ENCODE measurements at places on chromosomes 11 and 22.

DNA sequence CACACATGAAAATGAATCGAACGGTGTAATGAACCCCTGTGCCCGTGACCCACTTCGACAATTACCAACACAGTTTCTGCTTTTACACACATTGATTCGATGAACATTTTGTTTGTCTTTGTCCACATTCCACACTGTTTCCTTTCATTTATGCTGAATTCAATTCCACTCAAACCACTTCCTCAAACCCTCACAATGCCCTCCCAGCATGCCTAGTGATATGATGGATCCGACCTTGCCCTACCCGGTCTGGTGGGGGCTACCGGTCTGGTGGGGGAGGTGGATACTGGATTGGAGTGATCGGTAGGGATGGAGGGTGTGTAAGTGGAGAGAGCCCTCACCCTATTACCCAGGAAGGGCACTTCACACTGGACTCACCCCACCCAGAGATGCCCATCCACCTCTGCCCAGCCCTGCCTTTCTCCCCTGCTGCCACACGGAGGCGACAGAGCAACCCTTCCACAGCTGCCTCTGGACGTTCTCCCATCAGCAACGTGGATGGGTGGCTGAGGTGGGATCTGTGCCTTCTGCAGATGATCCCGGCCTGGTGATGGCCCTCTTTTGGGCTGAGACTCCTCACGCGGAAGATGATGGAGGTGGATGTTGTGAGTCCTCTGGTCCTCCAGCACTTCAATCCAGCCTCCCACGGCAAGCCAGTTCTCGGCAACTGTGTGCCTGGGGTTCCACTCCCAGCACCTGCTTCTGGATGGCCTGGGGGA is 33.0 kb upstream of the P2RY2 start:
- DNase-seq: no peak

- DNase-seq: no peak
Observed at GRCh38 chr11:20861322-20861721, 191.9 kb downstream of the NELL1 start.

DNA sequence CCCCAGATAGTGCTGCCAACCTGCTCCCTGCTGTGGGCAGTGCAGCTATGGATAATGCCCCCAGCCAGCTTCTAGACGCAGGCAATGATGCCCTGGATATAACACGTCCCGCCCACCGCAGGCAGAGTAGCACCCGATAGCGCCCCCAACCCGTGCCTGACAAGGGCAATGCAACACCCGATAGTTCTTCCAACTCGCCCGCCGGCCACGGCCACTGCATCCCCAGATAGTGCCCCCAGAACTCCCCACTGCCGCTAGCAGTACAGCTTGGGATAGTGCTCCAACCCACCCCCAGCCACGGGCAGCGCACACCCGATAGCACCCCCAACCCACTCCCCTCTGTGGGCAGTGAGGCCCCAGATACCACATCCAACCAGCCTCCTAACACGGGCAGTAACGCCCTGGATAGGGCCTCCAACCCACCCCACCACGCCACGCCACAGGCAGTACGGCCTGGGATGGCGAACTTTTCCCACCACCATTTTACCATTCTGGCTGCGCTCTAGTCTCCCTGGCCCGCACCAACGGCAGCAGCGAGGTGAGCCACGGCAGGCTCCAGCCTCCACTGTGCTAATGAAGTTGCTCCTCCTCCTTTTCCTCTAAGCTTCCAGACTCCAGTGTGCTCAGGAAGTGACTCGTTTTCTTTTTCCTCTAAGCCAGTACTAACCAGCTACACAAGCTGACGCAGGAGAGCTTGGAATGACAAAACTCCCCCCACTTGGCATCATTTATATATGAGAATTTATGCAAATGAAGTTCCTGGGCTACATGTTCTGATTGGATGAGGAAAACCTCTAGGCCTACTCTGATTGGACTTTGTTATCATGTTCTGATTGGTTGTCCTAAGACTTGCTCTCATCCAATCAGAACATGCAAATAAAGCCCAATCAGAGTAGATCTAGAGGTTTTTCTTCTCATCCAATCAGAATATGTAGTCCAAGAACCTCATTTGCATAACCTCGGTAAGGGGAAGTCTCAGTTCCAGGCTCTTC is 3.0 kb upstream of the RFPL3 start:
- DNase-seq: no peak

DNA sequence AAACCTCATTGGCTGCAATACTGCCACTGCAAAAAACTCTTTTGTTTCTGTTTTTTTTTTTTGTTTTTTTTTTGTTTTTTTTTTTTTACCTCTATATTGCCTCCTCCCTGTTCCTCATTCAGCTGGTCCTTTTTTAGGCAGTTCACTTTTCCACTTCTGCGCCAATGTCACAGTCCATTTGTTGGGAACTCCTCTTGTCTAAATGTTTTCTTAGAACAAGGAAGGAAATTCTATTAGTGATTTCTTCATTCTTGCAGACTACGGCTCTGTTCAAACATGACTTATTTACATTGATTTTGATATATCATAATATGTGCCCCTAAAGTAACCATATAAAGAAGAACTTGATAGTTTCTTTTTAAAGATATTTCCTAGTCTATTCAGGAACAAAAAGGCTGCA is 2.9 kb downstream of the FAM118B start:
- no peak for DNase-seq

DNA sequence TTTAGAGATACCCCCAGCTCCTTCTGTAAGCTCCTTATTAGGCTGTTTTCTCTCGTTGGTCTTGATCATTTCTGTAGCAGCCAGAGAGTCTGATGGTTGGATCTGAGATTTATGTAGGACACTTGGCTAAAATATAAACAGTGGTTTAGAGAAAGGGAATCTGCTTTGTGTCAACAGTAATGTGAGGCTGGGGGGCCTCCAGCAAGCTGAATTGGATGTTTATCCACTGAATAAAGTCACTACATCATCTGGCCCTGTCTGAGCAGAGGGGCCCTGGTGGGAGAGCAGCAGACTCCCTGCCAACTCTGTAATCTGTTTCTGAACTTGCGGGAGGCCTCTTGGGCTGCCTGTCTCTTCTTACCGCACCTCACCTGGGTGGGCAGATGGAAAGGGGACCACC is 328.5 kb upstream of the PLET1 start:
- DNase-seq: no peak

DNA sequence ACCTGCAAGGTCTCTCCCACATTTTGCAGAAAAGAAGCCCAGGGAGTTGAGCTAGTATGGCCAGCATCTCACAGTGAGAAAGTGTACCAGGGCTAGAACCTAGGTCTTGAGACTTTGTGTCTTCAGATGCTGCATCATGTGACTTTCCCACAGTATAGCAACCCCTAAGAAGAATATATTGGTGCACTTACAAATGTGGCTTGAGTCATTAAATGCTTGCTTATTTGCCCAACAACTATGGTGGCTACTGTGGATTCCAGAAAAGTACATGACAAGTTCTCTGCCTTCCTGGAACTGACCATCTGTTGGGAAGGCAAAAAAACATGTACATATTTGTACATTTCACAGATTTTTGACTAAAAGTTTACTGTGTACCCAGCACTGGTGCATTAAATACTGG is 55.0 kb downstream of the POLD3 start:
- no peak for DNase-seq

Data from GM12864 (cell line).